Mesenteric fat pad (tissue), 1 donor: ENCODE measurements at places on chromosomes 7 and 10.

GRCh38 chr10:124668517-124669051 is 75.6 kb downstream of the FAM53B start:
- DNase-seq, result no peak

- no peak for DNase-seq
Measured at GRCh38 chr7:111274857-111275256, 183.9 kb downstream of the LRRN3 start.

GRCh38 chr10:93379731-93380575 is 102.2 kb downstream of the MYOF start:
- no peak for DNase-seq

GRCh38 chr7:67478066-67478465 is 481.4 kb downstream of the TYW1 start:
- DNase-seq, result no peak

- DNase-seq, result no peak
Measured at GRCh38 chr10:17162828-17163227, 33.2 kb upstream of the CUBN start.

DNA sequence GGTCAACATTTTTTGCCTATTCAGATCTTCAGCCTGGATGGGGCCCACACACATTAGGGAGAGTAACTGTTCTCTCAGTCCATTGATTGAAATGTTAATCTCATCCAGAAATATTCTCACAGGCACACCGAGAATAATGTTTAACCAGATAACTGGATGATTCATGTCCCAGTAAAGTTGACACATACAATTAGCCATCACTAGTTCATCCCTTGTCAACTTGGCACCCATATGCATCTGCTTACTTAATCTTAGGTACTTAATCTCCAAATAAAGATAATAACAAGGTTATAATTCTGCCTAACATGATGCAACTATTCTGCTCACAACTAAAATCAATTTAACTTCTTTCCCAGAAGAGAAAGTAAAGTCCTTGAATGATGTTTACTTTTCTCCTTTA is 502.6 kb downstream of the ADRA2A start:
- DNase-seq, result no peak

- no peak for DNase-seq
Measured at GRCh38 chr10:5843686-5844344, 30.6 kb upstream of the GDI2 start.

- DNase-seq, result no peak
Measured at GRCh38 chr7:27925573-27926201, 185.7 kb downstream of the TAX1BP1 start.

GRCh38 chr7:1070544-1071011 is 17.3 kb upstream of the GPER1 start:
- DNase-seq, result no peak

DNA sequence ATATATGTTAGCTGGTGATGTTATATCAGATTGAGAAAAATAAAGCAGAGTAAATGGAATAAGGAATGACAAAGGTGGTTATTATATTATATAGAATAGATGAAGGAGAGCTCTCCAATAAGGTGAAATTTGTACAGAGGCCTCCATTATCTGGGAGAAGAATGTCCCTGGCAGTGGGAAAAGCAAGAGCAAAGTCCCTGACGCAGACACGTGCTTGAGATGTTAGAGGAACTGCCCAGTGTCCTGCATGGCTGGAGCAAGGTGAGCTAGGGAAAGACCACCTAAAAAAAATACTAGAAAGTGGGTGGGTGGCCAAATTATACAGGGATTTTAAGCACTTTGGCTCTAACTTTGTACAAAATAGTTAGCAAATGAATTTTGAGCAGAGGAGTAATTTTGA is 120.7 kb downstream of the MDFIC start:
- DNase-seq, result no peak

- peak; percentile 79 for DNase-seq
Measured at GRCh38 chr10:48478980-48479811, 125.7 kb downstream of the ARHGAP22 start.

DNA sequence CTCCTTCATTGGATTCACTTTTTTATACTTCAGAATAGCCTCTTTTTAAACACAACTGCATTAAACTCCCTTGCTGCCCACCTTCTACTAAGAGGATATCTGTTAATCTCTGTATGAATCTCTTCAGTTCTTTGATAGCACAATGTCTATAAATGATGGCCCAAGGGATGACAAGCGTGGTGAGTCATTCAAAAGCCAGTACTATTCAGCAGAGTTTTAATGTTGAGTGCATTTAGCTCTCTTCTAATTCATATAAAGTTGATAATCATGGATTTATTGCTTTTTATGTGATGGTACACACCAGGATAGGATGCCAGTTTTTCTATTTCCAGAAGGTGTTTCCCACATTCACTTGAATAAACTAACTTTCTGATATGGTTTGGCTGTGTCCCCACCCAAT is 57.4 kb upstream of the HECTD2 start:
- no peak for DNase-seq

DNA sequence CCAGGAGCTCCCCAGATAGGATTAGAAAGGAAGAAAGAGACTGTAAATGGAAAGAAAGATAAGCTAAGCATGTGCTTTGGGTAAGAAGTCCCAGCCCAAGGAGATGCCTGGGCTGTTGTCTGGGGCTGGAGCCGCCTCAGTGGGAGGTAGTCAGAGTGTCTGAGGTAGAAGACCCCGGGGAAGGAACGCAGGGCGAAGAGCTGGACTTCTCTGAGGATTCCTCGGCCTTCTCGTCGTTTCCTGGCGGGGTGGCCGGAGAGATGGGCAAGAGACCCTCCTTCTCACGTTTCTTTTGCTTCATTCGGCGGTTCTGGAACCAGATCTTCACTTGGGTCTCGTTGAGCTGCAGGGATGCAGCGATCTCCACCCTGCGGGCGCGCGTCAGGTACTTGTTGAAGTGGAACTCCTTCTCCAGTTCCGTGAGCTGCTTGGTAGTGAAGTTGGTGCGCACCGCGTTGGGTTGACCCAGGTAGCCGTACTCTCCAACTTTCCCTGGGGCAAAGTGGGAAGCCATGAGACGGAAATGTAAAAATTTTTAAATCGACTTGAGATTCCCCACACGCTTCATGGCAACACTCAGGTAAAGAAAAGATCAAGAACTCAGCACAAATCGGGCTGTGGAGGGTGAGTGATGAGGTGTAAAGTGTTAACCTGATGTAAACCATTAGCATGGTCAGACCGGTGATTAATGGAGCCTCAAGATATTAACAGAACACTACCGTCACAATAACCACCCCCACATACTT is 1.3 kb downstream of the HOXA1 start:
- no peak for DNase-seq

DNA sequence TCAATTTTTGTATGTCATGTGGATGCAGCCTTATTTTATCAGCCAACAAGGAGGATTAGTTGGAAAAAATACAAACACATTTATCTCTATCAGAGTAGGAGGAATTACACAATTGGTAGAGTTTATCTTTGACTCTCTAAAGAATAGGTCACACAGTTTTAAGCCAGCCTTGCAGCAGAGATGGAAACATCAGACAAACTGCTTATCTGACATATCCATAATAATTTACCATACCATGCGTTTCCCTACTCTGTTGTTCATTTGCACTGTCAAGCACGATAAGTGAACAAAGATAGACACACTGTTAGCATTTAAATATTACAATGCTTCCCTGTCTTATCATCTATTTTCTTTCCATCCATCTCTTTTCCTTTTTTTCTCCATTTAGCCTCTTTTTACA is 283.7 kb upstream of the SMIM30 start:
- no peak for DNase-seq

DNA sequence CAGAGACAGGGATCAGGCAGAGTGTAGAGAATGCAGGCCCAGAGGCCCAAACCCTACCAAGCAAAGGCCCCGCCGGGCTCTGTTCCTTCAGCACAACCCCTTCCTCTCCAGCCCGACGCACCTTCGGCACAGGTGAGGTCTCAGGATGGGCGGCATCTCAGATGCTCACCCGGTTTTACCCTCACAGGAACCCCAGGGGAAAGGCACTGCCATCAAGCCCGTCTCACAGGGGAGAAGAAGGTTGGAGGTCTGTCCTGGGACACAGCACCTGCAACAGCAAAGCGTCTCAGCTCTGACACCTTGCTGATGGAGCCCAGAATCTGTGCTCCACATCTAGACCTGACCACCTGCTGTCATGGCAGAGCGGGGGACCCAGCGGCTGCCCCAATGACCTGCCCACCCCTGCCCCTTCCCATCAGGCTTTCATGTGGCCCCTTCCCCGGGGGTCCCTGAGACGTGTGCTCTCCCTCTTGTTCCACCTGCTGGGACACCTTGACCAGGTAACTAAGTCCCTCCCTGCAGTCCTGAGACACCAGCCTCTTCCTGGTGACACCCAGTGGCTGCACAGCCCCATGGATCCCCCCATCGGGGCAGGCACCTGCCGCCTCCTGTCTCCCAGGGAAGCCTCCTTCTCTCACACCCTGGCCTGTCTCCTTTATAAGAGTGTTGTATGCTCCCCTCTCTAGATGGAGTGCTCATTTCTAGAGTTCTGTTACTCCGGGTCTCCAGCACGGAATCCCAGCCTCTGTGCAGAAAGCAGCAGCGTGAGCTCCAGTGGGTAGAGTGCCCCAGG is 315.6 kb downstream of the DNAJB6 start:
- peak; percentile 71 for DNase-seq

DNA sequence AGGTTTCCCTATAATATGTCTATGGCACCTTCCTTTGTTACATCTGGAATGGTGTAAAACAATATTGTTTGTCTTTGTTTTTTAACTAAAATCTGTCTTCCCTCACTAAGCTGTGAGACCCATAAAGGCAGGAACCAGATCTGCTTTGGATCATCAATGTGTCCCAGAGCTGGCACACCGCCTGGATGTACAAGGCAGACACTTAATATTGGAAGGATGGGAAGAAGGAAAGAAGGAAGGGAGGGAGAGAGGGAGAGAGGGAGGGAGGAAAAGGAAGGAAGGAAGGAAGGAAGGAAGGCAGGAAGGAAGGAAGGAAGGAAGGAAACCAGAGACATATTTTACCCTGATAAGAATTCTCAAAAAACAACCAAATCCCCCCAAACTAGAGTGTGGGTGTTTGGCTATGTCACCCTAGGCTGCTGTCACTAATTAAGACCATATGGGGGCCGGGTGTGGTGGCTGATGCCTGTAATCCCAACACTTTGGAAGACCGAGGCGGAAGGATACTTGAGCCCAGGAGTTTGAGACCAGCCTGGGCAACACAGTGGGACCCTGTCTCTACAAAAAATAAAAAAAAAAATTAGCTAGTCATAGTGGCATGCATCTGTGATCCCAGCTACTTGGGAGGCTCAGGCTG is 59.6 kb downstream of the SH3PXD2A start:
- no peak for DNase-seq

DNA sequence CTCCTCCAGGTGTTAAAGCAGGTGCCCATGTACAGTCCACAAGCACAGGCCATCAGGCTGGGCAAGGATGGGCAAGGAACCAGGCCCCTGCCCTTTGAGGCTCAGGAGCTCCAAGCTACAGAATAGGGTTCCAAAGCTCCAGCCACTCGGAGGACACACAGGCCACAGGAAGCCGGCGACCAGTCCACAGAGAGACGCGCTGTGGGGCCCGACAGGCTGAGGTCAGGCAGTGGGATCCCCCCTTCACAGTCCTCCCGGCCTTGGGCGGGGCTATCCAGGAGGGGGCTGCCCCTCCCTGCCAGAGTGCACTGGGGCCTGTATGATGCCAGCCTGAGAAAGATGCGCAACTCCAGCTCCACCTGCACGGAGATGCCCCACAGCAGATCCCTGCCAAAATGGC is 34.0 kb downstream of the MAD1L1 start:
- DNase-seq, result peak; percentile 75

GRCh38 chr10:102627736-102628293 is 16.5 kb upstream of the TRIM8 start:
- no peak for DNase-seq

DNA sequence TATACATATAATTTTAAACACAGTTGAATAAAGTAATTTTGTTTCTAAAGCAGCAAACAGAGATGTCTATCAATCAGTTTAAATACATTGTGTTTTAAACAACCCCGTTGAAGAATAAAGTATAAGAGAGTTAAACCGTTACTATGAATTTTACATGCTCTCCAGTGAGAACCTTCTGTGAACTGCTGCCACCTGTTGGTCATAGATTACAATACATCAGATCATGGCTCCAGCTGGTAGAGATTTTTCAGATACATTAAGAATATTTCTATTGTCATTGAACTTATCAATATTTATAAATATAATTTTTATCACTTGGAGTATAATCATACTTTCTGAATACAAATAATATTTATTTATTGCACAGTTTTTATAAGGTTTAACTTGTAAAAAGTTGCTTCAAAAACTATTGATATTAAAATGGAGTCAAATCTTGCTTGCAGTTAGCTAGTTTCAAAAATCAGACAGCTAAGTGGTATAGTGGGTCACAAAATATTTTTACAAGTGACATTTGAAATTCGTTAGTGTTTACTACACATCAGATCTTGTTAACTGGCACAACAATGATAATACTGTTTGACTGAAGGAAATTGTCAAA is 561.2 kb upstream of the PHF14 start:
- DNase-seq, result no peak

DNA sequence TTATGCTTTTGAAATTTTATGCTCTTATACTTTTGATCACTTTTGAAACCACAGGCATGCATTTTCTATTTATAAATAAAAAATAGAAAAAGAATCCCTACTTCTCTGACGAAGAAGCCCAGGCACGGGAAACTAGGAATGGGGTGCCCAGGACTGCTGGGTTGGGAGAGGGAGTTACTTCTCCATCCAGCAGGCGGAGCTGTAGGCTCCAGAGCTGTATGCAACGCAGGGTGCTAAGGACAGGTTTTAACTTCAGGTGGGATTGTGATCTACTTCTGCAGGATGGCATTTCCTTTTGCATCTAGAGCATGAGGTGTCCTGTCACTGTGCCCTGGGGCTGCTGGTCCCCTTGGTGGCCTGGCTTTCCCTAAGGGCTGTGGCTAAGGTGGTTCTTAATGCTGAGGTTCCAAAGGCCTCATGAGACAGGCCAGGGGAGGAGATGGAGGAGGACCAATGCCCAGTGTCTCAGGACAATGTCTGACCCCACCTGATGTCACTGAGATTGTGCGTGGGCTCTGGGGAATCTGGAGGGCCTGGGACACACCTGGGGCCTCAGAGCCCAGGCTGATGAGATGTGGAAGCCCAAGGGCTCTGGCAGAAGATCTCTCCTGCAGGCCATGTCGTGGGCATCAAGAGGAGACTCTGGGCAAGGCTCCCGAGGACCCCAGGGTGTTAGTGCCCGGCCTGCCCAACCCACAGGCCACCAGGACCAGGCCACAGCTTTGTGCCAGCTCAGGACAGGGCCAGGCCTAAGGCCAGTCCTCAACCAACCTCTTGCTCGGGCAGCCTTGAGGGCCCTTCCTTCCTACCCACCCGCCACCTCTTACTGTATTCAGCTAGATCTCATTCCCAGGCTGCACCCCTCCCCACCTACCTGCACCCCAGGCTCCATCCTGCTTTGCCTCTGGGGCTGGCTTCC is 507 bp downstream of the CCDC201 start:
- no peak for DNase-seq

- no peak for DNase-seq
Measured at GRCh38 chr10:8187171-8187666, 132.7 kb downstream of the GATA3 start.
